Glomerular endothelial cell (primary cell): ENCODE measurements at places on chromosomes 4 and X. TPM values are rescaled to one million over a fixed set of nuclear protein-coding genes. Genes with fewer than 3 reads are reported as not detected.

PAGE2 gene
- not detected in 2 replicates for total RNA-seq

GRXCR1 gene
- not detected in 2 replicates for total RNA-seq

ACOX3 gene
- total RNA-seq, result 31.5 and 35.4 TPM in 2 replicates

NPY2R gene
- not detected in 2 replicates for total RNA-seq

NWD2 gene
- not detected in 2 replicates for total RNA-seq

GPR173 gene
- 2.4 and 5.5 TPM in 2 replicates for total RNA-seq

GABRE gene
- 3.0 and 20.7 TPM in 2 replicates for total RNA-seq
